Fibroblast of skin of right quadriceps (primary cell): ENCODE measurements at places on chromosomes 16 and 17.

GRCh38 chr17:82205720-82206508, 6.7 kb downstream of the CCDC57 start:
- DNase-seq, result peak; percentile 80

GRCh38 chr17:16927641-16928321, 44.1 kb downstream of the TNFRSF13B start:
- DNase-seq, result no peak

GRCh38 chr17:63399316-63399715, 46.8 kb downstream of the CYB561 start:
- DNase-seq, result peak; percentile 45

DNA sequence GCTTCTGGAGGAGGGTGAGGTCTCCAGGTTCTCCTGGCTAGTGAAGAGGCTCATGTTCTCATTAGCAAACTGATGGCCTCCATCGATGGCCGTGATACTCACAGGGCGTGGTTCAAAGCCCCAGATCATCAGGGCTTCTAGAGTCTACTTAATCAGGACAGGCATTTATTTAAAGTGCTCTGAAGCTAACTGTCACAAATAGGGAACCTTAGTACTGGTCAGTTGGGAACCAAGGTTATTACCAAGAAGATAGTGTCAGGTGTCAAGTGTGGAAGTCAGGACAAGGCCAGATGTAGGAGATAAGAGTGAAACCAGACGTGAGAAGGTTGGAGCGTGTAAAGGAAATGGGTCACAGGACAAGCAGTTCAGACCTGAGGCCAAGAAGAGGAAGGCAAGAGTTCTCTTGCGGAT, 56.9 kb downstream of the PIGL start:
- no peak for DNase-seq

DNA sequence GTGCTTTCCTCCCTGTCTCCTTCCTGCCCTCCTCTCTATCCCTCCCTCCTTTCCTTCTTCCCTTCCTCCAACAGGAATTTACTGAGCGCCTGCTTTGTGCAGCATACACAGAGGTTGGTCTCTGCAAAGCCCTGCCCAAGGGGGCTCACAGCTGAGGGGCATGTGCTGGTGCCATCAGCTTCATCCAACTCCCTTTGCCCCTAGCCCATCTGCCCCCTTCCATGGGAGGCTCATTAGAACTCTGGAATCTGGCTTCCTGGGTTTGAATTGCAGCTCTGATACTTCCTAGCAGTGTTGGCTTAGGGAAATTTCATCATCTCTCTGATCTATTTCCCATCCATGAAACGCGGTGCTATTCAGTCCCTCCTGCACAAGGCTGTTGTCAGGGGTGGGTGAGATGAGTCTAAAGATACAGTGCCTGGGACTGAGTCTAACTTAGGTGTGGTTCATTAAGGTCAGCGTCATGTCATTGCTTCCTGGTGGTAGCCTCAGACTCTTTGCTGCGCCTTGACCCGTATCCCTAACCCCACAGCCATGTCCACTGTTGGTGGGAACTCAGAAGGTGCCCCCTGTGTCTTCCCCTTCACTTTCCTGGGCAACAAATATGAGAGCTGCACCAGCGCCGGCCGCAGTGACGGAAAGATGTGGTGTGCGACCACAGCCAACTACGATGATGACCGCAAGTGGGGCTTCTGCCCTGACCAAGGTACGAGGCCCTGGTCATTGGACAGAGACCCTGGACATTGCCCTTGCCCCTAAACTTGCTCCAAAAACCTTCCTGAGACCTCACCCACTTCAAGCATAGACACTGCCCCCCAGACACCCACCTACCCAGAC, 10.3 kb downstream of the MMP2 start:
- no peak for DNase-seq

GRCh38 chr16:68281368-68282063, 17.2 kb downstream of the SLC7A6 start:
- no peak for DNase-seq

DNA sequence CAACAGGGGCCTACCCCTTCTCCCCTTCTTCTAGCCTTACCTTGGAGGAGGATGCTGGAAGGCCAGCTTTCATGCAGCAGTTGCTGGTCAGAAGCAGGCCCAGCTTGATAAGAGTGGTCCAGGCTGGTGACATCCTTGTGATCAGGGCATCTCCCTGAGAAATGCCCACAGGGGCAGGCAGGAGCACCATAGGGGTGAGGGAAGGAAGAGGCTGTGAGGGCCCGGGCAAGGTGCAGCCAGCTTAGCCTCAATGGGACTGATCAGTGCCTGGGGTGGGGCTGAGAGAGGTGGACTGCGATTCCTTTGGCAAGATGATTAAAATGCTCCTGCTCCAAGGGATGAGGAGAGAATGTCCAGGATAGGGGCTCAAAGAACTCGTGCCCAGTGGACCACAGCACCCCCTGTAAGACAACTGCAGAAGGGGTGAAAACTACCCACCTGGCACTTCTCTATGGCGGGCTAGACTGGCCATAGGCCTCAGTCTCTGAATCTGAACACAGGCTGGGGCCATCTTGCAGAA, 9.5 kb upstream of the GALK1 start:
- DNase-seq, result no peak

DNA sequence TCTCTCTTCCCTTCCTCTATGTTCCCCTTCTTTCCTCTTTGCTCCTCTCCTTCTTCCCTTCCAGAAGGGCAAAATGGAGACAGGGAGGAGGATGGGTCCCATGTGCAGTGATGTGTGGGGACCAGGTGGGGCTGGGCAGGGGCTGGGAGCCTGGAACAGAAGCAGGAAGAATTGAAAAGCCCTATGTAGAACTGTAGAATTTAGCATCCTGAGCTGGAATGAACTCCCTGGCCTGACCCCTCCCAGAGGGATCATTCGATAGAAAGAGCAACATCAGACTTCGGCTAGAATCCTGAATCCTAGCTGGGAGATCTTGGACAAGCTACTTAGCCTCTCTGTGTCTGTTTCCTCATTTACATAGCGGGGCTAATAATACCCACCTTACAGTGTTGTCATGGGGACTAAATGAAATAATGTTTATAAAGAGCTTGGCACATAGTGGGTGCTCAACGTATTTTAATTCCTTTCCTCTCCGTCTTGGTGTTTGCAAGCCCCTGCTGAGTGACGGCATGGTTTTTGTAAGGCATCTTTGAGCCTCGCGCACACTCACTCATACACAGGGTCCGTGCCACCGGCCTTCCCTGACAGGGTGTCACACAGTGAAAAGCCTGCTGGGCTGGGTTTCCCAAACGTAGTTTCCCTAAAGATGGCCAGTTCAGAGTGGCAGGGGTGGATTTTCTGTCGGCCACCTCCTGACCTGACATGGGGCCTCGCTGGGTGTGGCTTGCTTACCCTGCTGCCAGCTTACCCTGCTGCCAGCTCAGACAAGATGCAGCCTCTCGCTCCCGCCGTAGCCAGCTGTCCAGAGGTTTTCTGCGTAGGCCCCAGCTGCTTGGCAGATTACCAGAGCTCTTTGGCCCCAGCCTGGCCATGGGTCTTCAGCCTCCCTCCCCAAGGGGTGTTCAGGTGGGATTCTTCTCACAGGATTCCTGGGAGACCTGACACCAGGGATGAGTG, 6.1 kb upstream of the ARHGAP23 start:
- DNase-seq, result no peak

- no peak for DNase-seq
Observed at GRCh38 chr16:88883946-88884345, 17.5 kb upstream of the PABPN1L start.

- peak; percentile 86 for DNase-seq
Observed at GRCh38 chr17:13337151-13337550, 264.6 kb downstream of the HS3ST3A1 start.

GRCh38 chr17:74898376-74898946, 5.0 kb upstream of the FADS6 start:
- no peak for DNase-seq

- DNase-seq, result no peak
Observed at GRCh38 chr16:3088925-3089716, 10.0 kb downstream of the ZSCAN10 start.

- no peak for DNase-seq
Observed at GRCh38 chr17:20779521-20779920, 200.0 kb downstream of the CDRT15L2 start.

DNA sequence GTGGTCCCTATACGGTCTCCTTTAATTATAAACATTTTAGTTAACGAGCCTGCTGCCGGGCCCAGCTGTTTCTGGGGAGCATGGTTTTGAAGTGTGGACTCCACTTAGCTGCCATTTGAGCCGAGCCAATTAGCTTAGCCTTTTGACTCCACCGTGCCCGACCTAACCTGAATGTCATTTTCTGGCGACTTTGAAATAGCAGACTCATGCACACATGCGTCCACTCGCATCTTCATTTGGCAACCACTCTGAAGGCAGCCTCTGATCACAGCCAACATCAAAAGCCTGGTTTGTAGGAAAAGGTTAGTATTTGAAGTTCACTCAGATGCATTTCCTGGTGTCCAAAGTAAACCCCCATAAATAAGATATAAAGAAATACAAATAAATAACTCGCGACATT, 16.8 kb downstream of the AXIN2 start:
- DNase-seq, result no peak

- no peak for DNase-seq
Observed at GRCh38 chr16:79618041-79618691, 17.6 kb upstream of the MAF start.

DNA sequence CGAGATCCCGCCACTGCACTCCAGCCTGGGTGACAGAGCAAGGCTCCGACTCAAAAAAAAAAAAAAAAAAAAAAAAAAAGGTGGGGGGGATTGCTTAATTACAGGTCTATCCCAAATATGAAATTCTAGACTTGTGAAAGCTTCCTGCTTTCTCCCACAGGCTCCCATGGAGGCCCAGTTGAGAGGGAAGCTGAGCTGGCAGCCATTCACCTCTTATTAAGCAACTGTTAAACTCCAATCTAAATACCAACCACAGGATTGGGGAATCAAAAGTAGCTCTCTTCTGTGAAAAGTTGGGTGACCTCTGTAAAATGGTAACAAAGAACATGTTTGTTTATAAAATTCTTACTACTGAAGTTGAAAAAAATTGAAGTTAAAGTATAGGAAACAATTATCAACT, 45.8 kb upstream of the STAC2 start:
- DNase-seq, result peak; percentile 43

DNA sequence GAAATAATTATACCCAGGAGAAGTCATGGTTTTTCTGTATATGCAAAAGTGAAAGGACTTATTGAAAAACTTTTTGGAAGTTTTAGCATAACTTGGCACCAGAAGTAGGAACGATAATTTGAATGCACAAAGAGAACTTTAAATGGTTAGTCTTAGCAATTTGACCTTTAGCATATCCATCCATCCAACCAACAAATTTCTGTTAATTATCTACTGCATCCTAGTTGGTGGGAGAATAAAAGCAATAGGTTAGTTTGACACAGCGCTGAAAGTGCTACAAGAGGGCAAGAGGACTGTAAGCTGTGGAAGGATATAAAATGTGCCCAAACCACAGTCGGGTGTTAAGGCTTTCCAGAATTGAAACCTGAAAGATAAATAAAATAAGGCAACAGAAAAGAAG, 17.6 kb downstream of the SPAG9 start:
- no peak for DNase-seq

- no peak for DNase-seq
Observed at GRCh38 chr16:20072874-20073202, 852 bp downstream of the GPR139 start.

DNA sequence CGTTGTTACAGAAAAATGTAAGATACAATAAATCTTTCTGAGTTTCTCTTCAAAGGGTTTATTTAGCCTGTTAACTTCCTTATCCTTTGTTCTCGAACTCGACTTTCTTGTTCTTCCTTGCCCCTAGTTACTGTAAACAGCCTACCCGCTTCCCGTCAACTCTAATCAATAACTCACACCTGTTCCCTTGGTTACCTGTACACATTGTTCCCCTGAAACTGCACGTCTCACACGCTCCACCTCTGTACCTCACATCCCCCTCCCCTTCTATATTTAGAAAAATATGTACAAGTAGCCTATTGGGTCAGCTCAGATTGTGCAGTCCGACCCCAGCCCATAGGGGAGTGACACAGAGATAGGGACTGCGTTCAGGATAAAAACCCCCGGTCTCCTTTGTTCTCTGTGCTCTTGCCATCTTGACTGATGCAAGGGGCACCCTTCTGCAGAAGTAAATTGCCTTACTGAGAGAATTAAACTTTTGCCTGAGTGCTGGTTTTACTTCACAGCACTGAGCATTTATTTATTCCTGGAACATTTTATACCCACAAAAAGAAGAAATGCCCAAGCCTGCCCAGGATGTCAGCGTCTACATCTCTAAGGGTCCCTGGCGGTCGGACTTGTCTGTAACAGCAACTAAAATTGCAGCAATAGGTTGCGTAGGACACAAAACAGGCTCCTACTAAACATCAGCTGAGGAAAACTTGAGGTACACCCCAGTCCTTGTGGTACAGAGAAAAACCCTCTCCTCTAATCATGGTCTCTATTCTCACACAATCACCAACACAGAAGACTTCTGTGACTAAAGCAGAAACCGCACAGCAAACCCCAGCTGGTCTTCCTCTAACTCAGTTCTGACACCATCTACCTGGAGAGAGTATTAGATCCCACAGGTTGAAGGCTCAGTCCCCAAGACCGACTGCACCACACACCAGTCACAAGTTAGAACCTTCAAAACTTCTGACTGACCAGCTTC, 11.3 kb downstream of the WDR45B start:
- no peak for DNase-seq

DNA sequence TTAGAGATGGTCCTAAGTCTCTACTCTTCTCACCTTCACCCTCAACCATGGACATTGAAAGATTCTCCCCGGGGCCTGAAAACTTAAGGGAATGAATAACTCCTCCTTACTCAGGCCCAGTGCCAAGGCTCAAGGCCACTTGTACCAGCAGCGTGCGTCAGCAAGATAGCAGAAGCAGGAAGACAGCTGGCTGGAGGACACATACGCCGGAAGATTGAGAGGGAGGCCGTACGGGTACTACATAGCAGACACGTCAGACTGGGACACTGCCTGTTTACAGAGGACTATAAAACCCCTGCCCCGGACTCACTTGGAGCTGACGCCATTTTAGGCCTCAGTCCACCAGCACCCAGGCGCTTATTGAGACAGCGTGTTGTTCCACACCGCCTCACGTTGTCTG, 75.8 kb upstream of the MED13 start:
- no peak for DNase-seq

GRCh38 chr16:80100186-80100585, 440.6 kb upstream of the DYNLRB2 start:
- DNase-seq, result no peak

- DNase-seq, result peak; percentile 52
Observed at GRCh38 chr16:1414532-1415260, at the start of gene UNKL. Gene UNKL (minus strand): TSS chr16:1414704. CDS start chr16:1414691, 13 bp downstream.

GRCh38 chr16:26197707-26198106, 505.9 kb downstream of the HS3ST4 start:
- DNase-seq, result no peak

DNA sequence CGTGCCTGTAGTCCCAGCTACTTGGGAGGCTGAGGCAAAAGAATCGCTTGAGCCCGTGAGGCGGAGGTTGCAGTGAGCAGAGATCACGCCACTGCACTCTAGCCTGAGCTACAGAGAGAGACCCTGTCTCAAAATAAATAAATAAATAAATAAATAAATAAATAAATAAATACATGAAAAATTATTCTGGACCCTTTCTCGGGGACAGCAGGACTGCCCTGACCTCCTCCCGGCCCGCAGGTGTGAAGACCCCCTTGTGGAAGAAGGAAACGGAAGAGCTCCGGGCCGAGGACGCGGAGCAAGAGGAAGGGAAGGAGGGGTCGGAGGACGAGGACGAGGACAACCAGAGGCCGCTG, 3.1 kb downstream of the C17orf50 start:
- DNase-seq, result no peak

- DNase-seq, result no peak
Observed at GRCh38 chr16:12141073-12141951, 164.8 kb downstream of the SNX29 start.

- no peak for DNase-seq
Observed at GRCh38 chr16:64540434-64540833, 581.4 kb downstream of the CDH11 start.
